ENCODE measurements at places on chromosomes 4 and X.

- no peak for DNase-seq
Measured at GRCh38 chrX:30895370-30895769, 6.3 kb upstream of the TAB3 start.

GRCh38 chr4:144905286-144905685, 192.7 kb downstream of the ANAPC10 start:
- no peak for DNase-seq

DNA sequence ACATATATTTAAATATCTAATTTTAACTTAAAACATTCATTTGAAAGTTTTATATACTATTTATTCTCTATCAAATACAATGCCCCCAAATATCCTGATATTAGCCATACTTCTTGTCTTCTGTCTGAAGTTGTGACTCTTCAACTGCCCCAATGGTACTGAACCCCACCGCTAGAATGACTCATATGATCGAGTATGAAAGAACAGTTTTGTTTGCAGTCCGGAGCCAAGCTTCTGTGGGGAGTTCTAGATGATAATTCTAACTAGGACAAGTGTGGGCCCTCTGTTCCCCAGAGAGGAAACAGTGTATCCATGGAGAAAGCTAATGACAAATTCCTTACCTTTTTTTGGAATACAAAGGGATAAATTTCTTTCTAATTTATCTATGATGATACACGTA, 24.7 kb upstream of the CT47A1 start:
- no peak for DNase-seq

GRCh38 chrX:68832101-68832416, 3.2 kb downstream of the EFNB1 start:
- DNase-seq = peak; percentile 88

DNA sequence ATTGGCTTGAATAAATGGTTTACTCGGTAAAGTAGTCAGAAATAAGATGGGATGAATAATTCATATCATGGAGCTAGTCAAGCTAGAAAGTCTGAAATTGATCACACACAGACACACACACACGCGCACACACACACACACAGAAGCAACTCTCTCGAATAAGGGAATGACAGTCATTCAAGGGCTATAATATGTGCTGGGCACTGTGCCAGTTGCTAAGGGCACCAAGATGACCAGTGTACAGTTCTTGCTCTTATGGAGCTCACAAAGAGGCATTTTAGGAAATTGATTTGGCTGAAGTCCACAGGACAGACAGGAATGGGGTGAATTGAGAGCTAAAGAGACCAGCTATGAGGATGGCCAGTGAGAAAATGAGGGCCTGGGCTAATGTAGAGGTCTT, 34.2 kb upstream of the SH3D19 start:
- DNase-seq = peak; percentile 36

DNA sequence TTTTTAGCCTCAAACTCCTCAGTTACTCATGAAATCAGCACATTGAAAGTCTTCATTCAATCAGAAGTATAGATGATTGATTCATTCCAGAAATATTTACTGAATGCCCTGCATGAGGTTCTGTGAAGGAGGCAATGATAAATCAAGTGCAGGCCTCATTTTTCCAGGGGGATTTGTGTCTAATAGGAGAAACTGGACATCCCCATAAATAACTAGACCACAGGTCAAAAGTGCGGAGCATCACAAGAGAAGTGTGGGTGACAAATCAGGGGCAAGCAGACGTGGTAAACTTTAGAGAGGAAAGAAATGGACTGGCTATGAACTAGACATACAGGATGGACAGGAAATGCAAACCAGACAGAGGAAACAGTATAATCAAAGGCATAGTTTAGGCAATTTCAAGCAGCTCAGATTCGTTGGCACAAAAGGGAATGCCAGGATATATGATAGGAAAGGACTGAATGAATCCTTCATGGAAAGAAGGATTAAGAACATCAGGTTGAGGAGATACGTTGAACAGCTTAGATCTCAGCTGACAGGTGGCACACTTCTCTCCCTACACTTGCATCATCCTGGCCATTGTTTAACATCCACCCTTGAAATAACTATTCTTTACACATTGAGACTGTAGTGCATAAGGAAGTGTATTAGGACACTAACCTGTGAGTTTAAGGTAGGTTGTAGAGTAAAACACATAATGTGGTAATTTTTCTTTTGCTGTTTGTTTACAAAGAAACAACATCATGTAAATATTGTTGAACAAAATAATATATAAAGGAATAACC, 69.6 kb upstream of the RASGEF1B start:
- DNase-seq = no peak

- DNase-seq = no peak
Measured at GRCh38 chr4:150464523-150464922, 117.4 kb upstream of the MAB21L2 start.

DNA sequence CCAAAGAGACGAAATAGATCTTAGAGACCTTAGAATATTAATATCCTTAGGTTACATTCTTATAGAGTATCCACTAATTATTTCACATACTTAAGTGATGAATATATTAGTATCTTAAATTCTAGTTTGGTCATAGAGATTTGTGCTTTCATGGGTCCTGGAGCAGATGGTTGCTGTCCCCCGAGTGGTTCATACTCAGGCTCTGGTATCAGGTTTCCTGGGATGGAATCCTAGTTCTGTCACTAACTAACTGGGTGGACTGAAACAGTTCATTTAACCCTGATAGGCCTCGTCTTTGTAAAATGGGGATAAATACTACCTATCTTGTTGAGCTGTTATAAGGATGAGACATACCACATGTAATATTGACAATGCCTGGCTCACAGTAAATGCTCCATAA, 264.6 kb downstream of the TENM3 start:
- no peak for DNase-seq

All from foreskin fibroblast (primary cell).